ENCODE measurements at places on chromosomes 7 and 10.

- DNase-seq: no peak
These were observed 160.6 kb upstream of the ADO start for GRCh38 chr10:62643606-62644587.

DNA sequence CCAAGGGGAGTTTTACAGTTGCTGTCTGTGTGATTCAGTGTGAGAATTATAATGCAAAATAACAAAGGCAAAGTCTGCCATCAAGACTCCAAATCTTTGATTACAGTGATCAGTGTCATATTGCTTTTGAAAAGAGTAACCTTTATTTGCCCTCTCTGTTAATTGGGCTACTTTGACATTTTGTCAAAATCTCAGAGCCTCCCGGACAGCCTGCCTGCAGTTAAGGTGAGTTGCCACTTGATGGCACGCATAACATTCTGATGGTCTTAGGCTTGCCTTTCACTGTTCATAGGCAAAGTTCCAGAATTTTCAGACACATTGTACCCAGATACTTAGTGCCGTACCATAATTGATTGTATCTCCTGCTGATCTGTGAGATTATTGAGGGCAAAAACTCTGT is 253.5 kb downstream of the ABCA13 start:
- no peak for DNase-seq

DNA sequence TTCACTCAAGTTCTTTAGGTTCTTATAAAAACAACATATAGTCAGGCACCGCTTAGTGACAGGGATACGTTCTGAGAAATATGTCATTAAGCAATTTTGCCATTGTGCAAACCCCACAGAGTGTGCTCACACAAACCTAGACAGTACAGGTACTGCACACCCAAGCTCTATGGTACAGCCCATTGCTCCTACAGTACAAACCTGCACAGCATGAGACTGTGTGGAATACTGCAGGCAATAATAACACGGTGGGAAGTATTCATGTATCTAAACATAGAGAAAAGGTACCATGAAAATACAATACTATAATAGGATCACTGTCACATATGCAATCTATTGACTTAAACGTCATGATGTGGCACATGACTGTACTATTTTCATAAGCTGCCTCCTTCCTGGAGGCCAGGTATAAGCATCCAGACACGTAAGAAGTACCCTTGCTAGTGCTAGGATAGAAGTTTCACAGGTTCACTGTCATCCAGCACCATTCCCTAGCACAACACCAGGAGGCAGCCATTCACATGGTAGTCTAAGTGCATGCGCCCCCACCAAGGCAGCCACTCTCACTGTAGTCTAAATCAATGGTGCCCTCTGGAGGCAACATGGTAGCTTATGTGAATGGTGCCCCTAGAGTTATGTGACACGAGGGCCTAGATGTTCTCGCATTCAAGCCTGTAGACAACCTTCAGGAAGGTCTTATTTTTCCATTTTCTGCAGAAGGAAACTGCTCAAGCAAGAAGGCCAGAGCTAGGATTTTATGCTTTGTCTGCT is 98.5 kb downstream of the ARHGAP22 start:
- no peak for DNase-seq

DNA sequence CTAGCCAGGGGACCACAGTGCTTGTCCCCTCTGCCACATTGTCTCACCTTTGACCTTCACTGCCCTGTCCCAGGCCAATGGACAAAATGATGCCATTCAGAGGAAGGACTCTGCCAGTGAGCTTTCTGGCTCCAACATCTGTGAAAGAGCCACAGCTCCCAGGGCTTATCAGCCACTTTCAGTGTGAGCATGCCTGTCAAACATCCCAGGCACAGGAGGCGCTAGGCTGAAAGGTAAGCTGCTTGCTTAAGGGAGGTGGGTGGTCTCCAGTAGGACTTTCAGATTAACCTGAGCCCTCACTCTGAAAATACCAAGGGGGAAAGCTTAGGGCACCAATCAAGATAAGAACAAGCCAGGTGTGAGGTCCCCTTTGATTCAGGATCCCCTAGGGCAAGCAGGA is 59.8 kb upstream of the GDF10 start:
- no peak for DNase-seq

- DNase-seq: no peak
These were observed 669.5 kb upstream of the GRM3 start for GRCh38 chr7:85974176-85974575.

DNA sequence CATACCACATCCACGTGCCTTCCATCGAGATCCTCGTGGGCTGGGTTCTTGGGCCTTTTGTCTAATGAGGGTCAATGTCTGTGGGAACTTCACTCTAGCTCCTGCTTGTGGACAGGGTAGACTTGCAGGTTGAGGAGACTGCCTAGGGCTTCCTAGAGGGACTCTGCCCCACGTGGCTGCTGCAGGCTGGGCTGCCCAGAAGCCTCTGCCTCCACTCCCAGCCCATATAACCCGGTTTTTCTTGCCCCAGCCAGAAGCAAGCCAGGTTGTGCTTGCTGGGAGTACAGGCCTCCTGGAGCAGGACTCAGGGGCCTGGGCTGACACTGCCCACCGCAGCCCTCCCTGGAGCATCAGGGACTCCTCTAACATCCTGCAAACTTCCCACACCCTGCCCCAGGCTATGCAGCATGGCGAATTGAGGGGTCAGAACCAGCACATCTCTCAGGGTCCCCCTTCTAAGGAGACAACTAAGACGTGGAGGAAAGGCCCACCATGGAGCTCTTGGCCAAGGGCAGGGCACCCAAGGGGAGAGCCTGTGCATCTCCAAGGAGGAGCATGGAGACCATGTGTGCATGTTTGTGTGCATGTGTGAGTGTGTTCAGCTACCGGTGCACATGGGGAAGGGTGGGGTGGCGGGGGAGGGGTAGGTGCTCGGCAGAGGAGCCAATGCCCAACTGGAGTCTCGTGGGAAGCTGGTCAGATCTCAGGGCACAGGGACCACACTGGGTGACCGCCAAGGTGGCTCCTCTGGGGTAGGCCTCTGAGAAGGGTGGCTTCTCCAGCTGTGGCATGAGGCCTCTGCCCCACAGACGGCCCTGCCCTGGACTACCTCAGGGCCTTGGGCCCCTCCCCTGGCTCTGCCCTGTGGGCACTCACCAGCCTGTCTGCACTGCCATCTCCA is 62.6 kb downstream of the RASGEF1A start:
- no peak for DNase-seq

DNA sequence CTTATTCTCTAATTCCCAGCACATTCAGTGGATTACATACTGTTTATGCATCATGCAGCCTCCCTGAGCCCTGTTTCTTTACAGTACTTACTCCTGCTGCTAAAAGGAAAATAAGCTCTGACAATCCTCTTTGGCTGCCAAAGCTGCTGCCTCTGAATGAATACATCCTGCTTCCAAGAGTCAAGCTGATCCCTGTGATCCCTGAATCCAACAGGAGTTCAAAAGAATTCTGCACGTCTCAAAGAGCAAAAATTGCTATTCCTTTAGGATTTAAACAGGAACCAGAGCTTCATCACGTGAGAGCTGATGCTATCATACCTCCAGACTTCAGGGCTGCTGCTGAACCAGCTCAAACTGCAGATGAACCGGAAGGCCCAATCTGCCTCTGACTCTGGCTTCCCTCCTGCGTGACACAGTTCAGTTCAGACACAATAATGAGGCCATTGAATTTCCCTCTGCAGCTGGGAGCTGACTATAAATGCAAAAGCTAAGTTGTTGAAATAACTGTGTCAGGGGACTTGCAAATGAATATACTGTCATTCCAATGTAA is 851.0 kb upstream of the PHF14 start:
- DNase-seq: no peak

GRCh38 chr7:116271161-116271913 is 61.0 kb downstream of the TES start:
- DNase-seq: no peak

GRCh38 chr10:26269754-26270153 is 53.2 kb downstream of the GAD2 start:
- no peak for DNase-seq

GRCh38 chr7:46957195-46957594 is 624.7 kb downstream of the TNS3 start:
- DNase-seq: no peak

DNA sequence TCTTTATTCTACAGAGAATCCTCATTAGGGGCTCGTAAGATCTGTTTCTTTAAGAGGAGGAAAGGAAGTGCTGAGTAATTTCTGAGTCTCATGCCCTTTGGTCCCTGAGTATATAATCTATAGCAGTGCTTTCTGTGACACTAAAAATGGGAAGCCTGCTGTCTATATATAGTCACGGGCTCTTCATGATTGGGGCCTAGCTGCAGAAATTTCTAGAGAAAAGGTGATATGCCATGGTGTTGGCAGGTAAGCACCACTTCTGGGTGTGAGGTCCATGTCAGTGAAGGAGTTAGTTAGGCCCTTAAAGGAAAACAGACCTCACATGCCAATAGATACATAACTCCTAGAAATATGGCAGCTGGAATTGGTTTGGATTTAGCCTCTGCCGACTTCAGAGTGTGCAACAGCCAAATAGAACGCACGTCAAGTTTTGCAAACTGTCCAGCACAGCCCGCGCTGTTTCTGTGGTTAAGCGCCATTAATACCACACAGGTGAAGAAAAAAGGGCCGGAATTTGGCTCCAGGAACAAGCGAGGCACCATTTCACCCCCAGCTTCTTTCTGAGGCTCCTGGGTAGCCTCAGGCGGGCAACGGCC is 123.2 kb downstream of the TACC2 start:
- no peak for DNase-seq

- no peak for DNase-seq
These were observed 49.6 kb downstream of the CYCS start for GRCh38 chr7:25075459-25075858.

GRCh38 chr10:75272896-75273295 is 37.1 kb upstream of the COMTD1 start:
- no peak for DNase-seq

DNA sequence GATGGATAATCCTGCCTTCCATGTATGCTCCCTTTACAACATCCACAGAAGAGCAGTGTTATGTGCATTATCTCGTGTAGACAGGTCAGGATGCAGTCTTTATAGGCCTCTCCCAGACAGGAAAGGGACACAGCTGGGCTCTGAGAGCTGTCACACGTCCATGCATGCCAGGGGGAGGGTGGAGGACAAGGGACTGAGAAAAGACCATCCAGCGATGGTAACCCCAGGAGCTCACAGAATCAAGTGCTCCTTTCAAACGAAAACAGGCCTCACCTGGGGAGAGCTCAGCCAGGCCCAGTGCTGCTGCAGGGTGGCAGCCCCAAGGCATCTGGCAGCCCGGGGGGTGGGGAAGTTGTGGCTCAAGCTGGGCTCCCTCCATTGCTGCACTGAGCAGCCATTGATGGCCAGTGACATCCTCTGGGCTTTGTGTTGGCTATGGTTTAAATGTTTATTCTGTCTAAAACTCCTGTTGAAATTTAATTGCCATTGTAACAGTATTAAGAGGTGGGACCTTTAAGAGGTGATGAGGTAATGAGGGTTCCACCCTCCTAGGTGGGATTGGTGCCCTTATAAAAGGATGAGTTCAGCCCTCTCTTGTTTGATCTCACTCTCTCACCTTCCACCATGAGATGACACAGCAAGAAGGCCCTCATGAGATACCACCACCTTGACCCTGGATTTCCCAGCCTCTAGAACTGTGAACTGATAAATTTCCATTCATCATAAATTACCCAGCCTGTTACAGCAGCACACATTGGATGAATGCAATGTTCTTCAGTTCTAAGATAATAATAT is 15.7 kb downstream of the JCAD start:
- DNase-seq: no peak

DNA sequence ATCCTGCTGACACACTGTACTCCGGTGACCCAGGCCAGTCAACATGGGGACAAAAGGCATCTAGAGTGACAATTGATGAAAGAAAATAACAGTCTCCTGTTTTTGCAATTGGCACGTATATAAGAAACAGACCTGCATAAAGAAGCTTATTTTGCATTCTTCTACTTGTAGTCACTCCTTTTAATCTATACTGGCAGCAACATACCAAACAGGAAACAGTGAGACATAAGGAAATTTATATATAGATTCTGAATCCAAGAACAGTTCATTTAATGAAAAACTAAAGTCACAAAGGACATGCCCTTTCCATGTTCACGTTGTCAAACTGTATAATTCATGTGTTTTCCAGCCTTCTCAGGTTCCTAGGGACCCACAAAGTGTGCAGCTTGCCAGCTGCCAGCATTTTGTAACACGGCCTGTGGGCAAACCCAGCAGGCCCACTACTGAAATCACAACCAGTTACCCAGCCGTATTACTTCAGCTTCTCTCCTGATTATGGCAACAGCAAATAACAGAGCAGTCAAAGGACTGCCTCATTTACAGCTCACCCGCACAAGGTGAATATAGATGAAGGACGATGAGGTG is 72.3 kb downstream of the AMPH start:
- DNase-seq: no peak

GRCh38 chr7:81221527-81222217 is 302.8 kb upstream of the SEMA3C start:
- no peak for DNase-seq

DNA sequence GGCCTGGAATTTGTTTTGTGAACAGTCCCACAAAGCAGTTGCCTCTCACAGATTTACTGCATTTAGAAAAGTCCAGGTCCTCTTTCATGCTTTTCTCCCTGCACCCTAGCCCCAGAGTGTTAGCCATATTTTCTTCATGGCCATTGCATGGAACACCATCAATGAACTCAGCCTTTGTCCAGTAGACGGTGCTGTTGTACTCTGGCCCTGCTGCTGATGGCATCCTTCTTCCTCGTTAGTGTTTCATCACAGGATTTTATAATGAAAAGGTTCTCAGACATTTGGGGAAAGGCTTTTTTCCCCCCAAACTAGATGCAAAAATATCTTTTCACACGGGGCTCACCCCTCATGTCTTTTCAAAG is 93.0 kb upstream of the SLC25A13 start:
- no peak for DNase-seq

DNA sequence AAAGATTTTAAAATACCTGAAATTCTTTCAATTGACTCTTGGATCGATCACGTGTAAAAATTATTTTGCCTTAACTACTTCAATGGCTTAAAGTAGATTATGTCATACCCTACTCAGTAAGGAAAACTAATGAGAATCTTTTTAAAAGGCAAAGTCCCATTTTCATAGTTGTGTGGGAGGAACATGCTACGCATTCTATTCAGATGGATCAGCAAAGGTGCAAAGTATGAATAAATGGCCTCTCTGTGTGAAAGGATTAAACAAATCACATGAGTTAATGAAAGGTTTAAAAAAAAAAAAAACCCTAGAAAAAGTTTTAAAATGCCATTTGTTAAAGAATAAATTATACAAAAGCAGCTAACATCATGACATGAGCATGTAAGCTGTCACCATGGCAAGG is 77.1 kb downstream of the ENO4 start:
- DNase-seq: no peak

- no peak for DNase-seq
These were observed 277.6 kb upstream of the NRP1 start for GRCh38 chr10:33612116-33612515.

DNA sequence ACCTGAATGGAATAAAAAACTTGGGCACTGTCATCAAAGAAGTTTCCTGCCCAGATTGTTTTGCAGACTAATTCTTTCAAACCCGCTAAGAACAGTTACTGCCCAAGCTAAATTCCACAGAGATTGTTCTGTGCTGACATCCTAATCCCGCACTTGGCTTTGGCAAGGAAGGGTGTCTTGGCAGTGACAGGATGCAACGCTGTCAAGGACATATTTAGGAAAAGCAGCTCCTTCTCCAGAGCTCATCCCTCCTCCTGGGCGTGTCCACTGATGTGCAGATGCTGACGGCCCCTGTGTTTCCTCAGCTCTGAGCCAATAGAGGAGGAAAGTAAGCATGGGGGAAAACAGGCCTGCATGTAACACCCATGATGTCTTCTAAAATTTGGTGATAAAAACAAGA is 74.2 kb downstream of the EEPD1 start:
- DNase-seq: no peak

- no peak for DNase-seq
These were observed 25.7 kb downstream of the NEUROD6 start for GRCh38 chr7:31314781-31315180.
